NCI-H187 treated with DMSO at 0.1 percent for 48 hours (cell line): ENCODE measurements at places on chromosomes 12 and 14.

DNA sequence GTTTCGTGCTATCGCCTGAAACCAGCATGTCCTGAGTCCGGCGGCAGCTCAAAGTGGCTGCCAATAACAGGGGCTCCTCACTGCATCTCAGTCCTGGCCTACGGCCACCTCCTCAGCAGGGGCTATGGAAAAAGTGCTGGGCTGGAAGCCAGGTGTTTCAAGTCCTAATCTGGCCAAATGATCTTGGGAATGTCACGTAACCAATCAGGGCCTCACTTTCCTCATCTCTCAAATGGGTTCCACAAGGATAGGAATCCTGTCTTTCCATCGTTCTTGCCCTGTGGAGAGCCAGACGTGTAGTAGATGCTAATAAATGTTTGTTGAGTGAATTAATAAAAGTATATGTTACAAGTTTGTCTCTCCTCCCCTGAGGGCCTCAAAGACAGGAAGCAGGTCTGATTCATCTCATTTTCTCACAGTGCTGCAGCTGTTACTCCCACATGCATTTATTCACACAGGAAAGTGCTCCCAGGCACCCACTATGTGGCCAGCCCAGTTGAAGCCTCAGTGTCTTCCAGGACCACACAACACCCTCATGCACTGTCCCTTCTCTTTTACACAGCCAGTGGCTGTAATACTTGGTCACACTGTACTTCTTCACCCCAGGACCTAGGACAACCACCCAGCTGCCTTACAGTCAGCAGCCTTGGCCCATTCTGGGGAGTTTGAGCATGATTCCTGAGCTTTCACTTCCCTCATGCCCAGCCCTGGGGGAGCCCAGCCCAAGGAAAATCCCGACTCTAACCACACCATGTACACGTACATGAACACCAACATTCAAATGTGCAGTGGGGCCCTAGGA is 5.0 kb downstream of the CMKLR1 start:
- DNase-seq: no peak

- DNase-seq: no peak
Measured at GRCh38 chr14:104103061-104103445, 17.6 kb downstream of the ASPG start.

GRCh38 chr12:28415755-28416154 is 225.5 kb downstream of the CCDC91 start:
- DNase-seq: no peak

DNA sequence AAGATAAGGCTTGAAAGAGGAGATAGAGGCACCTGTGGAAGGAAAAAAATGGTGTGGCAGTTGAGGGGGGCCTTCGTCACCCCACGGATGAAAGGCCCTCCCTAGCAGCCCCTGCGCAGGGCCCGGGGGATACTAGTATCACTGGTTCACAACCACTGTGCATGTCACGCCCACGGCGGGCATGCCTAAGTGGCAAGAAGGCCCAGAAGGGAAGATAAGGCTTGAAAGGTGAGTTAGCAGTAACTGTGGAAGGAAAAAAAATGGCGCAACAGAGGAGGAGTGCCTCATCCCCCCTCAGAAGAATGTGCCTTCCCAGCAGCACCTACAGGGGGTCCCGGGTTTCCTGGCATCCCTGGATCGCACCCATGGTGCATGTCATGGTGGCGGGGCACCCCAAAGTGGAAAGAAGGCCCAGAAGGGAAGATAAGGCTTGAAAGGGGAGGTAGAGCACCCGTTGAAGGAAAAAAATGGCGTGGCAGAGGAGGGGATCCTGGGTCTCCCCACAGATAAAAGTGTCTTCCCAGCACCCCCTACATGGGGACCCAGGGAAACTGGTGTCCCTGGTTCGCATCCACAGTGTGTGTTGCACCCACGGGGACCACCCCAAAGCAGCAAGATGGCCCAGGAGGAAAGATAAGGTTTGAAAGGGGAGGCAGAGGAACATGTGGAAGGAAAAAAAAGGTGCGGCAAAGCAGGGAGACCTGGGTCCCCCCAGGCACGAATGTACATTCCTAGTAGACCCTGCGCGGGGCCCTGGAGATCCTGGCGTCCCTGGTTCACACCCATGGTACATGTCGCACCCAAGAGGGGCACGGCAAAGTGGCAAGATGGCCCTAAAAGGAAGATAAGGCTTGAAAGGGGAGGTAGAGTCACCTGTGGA is 279.2 kb downstream of the ALG10 start:
- no peak for DNase-seq

- no peak for DNase-seq
Measured at GRCh38 chr12:46499901-46500300, 127.3 kb upstream of the SLC38A2 start.

GRCh38 chr12:45532113-45532512 is 197.4 kb upstream of the ARID2 start:
- DNase-seq: no peak

- DNase-seq: no peak
Measured at GRCh38 chr12:87216436-87216835, 812.8 kb downstream of the C12orf50 start.

DNA sequence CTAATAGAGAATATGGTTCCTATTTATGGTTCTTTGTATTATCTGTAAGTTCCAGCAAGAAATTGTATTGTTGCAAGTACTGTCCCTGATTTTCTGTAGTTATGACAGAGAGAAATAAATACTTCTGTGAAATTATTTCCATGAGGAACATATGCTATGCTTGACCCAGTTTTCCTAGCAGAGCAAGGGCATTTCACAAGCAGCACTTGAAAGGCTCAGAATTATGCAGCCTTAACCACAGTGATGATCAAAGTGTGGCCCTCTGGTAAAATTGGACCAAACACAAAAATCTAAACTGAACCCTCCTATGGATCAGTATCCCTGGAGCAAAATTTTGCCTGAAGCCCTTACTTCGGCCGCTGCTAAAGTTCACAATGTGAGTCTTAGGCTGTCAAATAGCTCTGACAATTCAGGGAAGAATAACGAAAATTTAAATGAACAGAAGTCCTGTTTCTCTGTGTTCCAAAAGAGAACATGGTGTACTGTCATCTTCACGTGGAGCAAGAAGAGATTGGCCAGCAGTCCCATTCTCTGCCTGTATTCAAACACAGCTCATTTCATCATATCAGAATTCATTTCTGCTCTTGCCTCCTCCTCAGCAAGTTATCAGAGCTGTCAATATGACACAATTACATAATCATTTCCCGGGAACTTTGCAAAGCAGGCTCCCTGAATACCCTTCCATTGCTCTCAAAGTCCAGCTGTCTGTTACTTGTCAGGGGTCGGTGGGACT is 471.9 kb downstream of the RPS29 start:
- DNase-seq: no peak
